ENCODE measurements at places on chromosomes 13 and 19.

DNA sequence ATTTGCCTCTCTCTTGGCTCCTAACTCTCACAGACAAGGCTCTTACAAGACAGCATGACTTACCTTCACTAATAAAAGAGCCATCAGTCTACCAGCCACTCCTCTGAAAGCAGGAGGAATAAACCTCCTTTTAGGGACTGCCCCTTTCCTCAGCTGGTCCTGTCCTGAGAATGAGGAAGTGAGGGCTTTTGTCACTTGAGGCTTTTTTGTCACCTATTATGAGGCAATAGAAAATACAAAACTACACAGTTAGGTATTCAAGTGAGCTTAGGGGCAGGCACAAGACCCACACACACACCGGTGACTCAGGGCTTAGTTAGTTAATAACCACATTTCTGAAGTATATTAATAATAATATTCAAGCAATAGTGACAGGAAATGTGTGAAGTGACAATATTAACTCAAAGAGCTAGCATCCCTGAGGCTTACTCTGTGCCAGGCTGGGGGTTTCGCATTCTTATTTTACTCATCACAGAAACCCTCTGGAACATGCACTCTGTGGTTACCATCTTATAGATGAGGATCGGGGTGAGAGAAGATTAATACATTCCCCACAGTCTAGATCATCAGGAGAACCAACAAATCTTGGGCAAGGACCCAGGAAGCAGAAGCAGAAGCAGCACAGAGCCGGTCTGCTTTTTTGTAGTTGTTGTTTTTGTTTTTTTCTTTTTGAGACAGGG is 379.9 kb downstream of the LIG4 start:
- no peak for DNase-seq

DNA sequence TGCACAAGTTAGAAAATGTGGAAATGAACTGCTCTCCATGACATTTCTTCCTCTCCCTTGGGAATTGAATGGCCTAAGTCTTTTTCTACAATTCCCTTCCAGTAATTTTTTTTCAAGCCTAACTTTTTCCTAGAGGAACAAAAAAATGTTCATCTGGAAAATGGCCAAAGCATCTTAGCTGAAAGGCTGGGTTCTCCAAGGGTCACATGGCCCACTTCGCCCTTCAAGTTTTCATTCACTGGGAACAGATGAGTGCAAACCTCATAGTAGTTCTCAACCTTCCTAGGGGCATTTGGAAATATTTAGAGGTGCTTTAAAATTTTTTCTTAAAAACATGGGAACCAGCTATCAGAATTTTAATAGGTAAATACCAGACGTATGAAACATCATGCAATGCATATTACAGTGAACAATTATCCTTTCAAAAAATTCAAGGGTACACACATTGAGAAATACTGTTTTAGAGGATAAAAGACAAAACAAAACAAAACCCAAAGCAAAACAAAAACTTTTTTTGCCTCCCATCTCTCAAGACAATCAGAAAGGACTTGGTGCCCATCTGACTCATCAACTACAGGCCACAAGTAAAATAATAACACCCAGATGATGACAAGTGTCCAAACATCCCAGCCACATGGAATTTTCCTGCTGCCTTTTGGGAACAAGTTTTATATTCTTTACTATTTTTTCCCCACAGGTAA is 208.8 kb downstream of the SLITRK6 start:
- no peak for DNase-seq

- DNase-seq = no peak
These were observed 50.2 kb downstream of the RFX2 start for GRCh38 chr19:6059988-6060599.

DNA sequence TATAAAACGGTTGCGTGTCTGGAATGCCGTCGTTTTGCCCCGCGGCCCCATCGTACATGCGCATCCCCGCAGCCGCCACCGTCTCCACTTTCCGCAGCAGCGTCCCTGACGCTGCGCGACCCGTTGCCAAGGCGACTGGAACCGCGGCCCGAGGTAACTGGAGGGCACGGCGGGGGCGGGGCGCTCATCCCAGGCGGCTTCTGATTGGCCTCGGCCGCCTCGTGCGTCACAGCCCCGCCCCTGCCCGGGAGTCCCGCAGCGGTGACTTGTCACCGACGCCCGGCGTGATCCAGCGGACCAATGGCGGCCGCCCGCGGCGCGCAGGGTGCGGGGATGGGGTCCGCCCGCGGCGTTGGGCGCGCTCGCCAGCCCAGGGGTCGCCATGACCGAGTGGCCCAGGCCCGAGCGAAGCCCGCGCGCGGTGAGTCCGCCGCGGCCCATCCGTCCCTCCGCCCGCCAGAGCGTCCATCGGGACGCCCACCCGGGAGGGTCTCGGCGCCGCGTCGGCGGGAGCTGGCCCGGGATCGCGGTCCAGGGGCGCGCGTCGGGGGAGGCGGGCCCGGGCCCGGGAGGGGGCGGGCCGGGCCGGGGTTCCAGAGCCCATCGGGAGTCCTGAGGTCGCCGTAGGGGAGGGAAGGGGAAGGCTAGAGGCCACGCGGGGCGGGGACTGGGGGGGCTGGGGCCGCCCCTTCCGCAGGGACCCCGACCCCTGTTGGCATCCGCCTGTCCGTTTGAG is at the start of gene ZSCAN1:
TSS of gene ZSCAN1 (plus strand) at position 285 of the 736 bp plus-strand sequence. CDS start 3,812 bp downstream, outside the sequence.
- DNase-seq = no peak

- no peak for DNase-seq
These were observed 28.5 kb downstream of the SKA3 start for GRCh38 chr13:21147827-21148226.

DNA sequence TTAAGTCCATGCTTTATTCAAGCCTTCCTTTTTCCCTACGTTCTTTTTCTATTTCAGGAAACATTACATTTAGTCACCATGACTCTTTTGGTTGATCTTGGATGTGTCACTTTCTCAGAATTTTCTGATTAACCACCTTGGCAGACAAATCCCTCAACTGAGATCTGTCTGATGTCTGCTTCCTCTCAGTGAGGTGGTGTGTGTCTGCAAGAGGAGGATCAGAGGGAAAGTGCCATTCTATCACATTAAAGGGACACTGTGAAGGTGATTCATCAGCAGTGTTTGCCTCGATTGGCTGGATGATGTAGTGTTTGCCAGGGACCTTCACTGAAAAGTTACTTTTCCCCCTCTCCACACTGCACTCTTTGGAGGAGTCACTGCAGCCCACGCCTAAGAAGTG is 3.0 kb upstream of the CCNP start:
- no peak for DNase-seq

- DNase-seq = no peak
These were observed 350.2 kb downstream of the IRS2 start for GRCh38 chr13:109436055-109436622.
